Stimulated activated CD8-positive, alpha-beta memory T cell treated with anti-CD3 and anti-CD28 coated beads, Interleukin-7, amount 100 ng/mL, for 24 hours (primary cell): ENCODE measurements at places on chromosomes 3 and 15.

- DNase-seq: no peak
These were observed 243.8 kb upstream of the TOPAZ1 start for GRCh38 chr3:43997788-43998369.

GRCh38 chr15:58900631-58901030, 32.8 kb downstream of the SLTM start:
- no peak for DNase-seq

DNA sequence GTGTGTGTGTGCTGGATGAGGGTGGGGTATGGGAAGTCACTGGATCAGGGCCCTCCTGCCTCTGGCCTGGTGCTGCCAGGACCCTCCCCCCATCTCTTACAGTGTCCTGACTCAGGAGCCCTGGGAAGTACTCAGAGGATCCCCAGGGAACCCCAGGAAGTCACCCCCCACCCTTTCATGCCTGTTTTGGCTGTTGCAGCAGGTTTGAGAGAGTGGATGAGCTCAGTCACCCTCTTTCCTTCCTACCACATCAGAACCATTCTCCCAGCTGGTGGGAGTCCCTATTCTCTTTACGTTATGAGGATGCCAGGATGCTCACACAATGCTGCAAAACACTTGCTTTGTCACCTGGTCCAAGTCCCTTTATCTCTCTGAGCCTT, 59.0 kb downstream of the BDH1 start:
- DNase-seq: no peak

DNA sequence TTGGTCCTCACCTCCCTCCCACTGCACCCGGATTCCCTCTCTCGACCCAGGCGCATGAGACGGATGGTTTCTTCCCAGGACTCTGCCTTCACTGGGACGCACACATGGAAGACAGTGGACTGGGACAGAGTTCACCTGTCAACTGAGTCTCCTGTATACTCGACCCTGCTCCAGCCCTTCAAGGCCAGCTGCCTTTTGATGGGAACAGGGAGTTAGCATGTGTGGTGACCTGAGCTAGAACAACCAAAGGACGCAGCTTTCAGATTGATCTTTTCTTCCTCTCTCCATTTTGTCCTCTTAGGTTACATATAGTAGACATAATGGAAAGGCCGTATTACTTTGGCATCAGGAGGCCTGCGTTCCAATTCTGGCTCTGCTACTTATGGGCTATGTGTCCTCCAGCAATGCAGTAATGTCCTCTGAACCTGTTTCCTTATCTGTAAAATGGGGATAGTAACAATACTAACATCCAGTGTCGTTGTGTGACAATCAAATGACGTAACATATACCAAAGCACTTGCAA, 94.1 kb downstream of the PEX5L start:
- DNase-seq: no peak

DNA sequence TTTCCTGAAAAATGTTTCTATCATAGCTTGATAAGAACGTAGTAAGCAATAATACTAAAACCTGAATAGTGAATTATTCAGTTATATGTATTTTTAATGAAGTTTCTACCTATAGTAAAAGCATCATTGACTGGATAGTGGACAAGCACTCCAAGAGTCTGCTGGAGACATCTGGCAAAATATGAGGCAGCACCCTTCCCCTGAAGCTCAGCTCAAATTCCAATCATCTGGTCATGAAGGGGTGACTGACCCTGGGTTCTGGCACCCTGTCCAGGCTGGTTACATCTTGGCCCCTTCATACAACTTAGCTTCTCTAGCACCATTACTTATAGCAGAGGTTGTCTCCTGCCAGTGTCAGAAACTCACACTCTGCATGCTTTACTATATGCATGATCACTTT, 455.4 kb downstream of the RAP2B start:
- no peak for DNase-seq

- no peak for DNase-seq
These were observed 675 bp downstream of the RBM15B start for GRCh38 chr3:51391566-51392354.
